ENCODE measurements at places on chromosomes 13 and 19. TPM values are rescaled to one million over a fixed set of nuclear protein-coding genes. Genes with fewer than 3 reads are reported as not detected.

CSNK1G2 gene
- total RNA-seq = 57.9 TPM

LRG1 gene
- total RNA-seq = not detected

SLC7A9 gene
- total RNA-seq = 0.59 TPM

CDX2 gene
- total RNA-seq = not detected

MISP gene
- not detected for total RNA-seq

All from smooth muscle cell of the umbilical artery (primary cell).